ENCODE measurements at places on chromosomes 7 and 10. TPM values are rescaled to one million over a fixed set of nuclear protein-coding genes. Genes with fewer than 3 reads are reported as not detected.

ZNF804B gene
- total RNA-seq: not detected

- no peaks in the 10 kb centered on the region for H3K27me3 ChIP-seq
- H3K4me1 ChIP-seq: no peaks in the 10 kb centered on the region
Observed at GRCh38 chr7:49643736-49644135, 129.7 kb upstream of the VWC2 start.

DNA sequence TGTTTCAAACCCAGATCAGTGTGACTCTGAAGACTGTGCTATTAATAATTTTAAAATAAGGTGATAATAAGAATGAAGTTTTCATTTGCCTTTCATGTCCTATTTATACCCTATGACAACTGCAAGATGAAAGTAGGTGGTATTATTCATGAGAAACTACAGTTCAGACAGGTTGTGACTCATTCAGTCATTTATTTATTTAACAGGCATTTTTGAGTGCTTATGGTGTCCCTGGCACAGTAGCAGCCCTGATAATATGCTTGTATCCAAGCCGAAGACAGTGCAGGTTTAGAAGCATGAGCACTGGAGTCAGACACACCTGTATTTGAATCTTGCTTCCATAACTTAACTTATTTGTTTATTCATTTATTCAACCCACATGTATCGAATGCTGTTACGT is 87.1 kb downstream of the FZD1 start:
- H3K4me1 ChIP-seq: no peaks in the 10 kb centered on the region
- no peaks in the 10 kb centered on the region for H3K27me3 ChIP-seq
- DNase-seq: no peak

NUTM2A gene
- total RNA-seq: 0.75 TPM

DNA sequence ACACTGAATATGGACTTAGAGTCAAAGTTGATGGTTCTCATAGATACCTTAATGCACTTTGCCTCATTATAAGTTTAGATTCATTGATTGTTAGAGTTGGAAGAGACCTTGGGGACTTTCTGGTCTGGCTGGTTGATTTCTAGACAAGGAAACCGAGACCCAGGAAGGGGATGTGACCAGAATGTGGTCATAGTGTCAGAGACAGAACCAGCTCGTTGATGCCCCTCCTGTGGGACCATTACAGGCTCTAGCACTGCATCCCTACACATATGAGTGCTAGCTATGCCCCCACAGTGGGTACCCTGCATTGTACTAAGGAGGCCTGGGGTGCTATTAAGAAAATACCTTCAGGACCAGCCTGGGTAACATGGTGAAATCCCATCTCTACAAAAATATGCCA is 306.6 kb downstream of the CAMK1D start:
- H3K36me3 ChIP-seq: peaks cover 3% of the 10 kb centered on the region
- DNase-seq: no peak
- H3K4me1 ChIP-seq: peaks cover 13% of the 10 kb centered on the region
- H3K27me3 ChIP-seq: no peaks in the 10 kb centered on the region

- DNase-seq: no peak
- H3K27ac ChIP-seq: no peak overlapping the region
- no peaks in the 10 kb centered on the region for H3K36me3 ChIP-seq
Observed at GRCh38 chr10:99788598-99789256, 6.3 kb downstream of the ABCC2 start.

DNA sequence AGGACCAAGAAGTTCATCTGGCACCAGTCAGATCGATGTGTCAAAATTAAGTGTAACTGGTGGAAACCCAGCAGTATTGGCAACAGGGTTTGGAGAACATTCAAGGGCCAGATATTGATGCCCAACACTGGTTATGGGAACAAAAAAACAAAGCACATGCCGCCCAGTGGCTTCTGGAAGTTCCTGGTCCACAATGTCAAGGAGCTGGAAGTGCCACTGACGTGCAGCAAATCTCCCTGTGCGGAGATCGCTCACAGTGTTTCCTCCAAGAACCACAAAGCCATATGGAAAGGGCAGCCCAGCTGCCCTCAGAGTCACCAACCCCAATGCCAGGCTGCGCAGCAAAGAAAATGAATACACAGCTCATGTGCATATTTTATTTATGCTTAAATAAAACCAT is 10.1 kb upstream of the C7orf33 start:
- H3K27me3 ChIP-seq: no peaks in the 10 kb centered on the region
- H3K36me3 ChIP-seq: no peaks in the 10 kb centered on the region
- peaks cover 21% of the 10 kb centered on the region for H3K4me1 ChIP-seq
- DNase-seq: no peak
